Occipital lobe (tissue), 3 donors: ENCODE measurements at places on chromosomes 6 and 20. TPM values are rescaled to one million over a fixed set of nuclear protein-coding genes. Genes with fewer than 3 reads are reported as not detected.

DNA sequence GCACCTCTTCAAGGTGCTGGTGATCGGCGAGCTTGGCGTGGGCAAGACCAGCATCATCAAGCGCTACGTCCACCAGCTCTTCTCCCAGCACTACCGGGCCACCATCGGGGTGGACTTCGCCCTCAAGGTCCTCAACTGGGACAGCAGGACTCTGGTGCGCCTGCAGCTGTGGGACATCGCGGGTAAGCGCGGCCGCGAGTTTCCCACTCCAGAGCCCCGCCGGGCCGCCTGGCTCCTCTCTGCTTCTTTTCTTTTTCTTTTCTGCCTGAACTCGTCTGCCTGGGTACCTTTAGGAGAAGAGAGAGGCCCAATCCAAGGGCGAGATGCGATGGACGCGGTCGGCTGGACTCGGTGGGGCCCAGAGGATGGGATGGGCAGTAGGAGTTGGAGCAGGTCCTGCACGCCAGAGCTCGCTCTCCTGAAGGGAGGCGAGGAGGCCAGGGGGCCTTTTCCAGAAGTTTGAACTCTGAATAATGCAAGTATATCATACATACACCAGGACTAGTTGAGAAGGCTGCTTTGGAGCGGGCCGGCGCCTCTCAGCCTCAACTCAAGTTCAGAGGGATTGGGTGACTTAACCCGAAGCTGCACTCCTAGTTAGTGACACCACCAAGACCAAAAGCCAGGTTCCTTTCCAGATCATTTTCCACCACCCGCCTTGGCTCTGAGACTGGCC is 445 bp downstream of the RAB32 start:
- no peak for DNase-seq

- DNase-seq, result no peak
Measured at GRCh38 chr6:132198896-132199295, 202.4 kb downstream of the MOXD1 start.

GRCh38 chr6:109048176-109048575 is 46.5 kb downstream of the SESN1 start:
- DNase-seq, result no peak

DNA sequence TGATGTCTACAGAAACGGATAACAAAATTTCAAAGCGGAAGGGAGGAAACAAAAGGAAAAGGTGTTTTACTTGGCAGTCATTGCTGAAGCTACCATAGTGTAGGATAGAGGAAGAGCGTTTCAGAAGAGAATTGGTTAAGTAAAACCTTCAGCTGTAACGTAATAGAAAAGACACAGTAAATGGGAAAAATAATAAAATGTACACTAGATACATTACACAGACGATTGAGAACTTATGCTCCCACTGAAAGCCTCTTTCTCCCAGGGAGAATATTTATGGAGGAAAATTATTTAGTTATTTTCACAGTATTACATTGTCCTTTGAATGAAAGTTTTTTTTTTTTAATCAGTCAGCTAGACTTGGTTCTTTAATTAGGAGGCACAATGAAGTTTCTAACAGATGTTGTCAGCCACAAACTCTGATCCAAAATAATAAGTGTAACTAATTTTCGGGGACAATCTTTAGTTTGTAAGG is 90.7 kb upstream of the PRDM1 start:
- no peak for DNase-seq

DNA sequence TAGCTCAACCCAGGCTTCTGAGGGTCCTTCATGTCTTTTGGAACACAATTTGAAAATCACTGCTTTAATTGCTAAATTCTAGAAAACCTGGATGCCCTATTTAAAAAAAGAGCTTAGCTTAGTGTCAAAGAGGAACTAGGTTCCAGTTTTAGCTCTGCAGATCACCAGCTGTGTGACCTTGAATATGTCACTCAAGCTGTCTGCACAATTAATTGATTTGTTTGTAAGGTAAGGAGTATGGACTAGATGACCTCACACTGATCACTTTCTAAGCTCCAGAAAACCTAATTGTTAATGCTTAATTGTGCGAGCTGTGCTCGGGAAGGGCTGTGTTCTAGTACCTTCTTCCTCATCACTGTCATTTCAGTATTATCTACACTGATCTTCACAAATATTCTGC is 26.2 kb downstream of the UTRN start:
- no peak for DNase-seq

DNA sequence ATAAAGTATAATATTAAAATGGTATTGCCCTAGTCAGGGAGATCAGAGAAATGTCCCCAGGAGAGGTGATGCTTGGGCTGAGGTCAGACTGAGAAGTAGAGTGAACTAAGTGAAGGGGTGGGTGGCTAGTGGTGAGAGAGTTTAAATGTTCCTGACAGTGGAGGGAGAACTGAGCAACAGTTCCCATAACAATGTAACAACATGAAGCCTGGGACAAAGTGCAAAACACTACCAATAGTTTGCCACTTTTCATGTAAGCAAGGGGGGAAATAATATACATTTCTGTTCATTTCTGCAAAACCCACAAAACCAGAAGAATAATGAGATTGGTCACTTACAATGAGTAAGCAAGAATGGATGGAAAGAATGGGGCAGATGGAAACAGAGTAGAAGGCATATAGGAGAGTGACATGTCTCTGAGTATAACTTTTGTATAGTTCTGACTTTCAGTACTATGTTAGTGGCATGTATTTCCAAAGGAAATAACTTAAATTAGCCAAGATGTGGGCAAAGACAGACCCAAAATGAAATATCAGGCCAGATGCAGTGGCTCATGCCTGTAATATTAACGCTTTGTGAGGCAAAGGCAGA is 13.3 kb upstream of the FAXC start:
- DNase-seq, result no peak

DNA sequence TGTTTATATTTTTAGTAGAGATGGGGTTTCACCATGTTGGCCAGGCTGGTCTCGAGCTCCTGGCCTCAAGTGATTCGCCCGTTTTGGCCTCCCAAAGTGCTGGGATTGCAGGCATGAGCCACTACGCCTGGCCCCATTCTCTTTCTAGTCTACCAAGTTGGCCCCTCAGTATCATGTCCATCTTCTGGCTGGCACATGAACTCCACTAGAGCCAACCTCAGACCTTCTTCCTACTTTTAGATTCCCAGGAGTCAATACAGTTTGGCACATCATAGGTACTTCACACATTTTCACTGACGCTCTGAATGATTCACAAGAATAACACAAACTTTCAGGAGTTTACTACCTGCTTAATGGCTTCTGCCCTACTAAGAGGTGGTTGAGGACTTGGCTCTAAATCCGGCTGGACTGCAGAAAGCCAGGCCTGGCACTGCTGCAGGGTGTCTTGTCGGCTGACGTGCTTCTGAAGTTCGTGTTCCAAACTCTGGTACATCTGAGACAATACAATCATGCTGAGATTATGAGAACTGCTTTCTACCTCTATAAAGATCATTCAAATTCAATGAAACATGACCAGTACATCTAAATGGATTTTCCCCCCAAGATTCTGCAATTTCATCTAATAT is 293.3 kb downstream of the SYNE1 start:
- no peak for DNase-seq

The SMLR1 gene
- not detected for total RNA-seq

GRCh38 chr6:66851930-66852329 is 1144.9 kb upstream of the EYS start:
- DNase-seq, result no peak

GRCh38 chr6:158938811-158939254 is 61.2 kb downstream of the RSPH3 start:
- DNase-seq, result no peak

DNA sequence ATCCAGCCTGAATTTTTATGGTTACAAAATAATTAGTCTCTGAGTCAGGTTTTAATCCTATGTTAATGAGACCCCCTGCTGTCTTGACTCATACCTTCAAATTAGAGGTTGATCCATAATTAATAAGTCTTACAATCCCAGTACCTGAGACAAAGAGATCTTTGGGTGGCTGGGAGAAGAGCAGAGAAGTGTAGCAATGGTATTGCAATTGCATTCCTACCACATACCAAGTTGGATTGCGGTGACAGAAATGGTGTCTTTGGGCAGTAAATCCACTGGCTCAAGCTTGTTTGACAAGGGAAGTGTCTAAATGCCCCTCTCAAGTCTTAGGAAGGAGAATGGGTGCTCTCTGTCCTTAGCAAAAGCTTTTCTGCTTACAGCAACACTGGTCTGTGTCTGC is 150.4 kb downstream of the BTBD3 start:
- no peak for DNase-seq

DNA sequence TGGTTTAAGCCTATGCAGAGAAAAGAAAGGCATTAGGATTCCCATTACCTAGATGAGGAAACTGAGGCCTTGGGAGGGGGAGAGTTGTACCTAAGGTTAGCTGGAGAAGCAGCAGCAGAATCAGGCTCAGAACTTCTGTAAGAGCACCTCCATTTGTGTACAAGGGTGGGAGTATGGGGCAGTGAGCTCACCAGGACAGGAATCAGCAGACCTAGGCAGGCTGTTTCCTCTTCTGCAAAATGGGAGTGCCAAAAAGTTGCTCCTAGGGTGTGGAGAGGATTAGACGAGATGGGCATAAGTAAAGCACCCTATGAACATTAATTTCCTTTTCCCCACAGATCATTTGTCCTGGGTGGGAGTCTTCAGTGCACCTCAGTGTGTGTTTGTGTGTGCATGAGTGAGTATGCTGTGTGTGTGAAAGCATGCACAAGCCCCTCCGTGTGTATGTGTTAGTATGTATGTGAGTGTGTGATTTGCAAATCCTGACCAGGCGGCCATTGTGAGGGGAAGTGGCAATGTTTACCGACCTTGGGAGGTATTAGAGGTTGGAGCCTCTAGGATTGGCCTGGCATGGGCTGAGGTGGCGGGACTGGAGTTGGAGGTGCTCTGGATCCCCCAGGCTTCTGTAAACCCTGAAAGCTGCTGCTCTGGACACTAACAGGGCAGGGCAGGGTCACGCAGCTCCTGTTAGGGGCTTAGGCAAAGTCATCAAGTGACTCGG is 78.8 kb downstream of the VEGFA start:
- no peak for DNase-seq

GRCh38 chr20:5660346-5660745 is 89.9 kb upstream of the SHLD1 start:
- DNase-seq, result no peak

The SCUBE3 gene
- 1.7 TPM for total RNA-seq

- DNase-seq, result no peak
Measured at GRCh38 chr6:6474170-6474920, 114.2 kb upstream of the LY86 start.

- DNase-seq, result no peak
Measured at GRCh38 chr6:76124018-76124417, 51.6 kb upstream of the IMPG1 start.

DNA sequence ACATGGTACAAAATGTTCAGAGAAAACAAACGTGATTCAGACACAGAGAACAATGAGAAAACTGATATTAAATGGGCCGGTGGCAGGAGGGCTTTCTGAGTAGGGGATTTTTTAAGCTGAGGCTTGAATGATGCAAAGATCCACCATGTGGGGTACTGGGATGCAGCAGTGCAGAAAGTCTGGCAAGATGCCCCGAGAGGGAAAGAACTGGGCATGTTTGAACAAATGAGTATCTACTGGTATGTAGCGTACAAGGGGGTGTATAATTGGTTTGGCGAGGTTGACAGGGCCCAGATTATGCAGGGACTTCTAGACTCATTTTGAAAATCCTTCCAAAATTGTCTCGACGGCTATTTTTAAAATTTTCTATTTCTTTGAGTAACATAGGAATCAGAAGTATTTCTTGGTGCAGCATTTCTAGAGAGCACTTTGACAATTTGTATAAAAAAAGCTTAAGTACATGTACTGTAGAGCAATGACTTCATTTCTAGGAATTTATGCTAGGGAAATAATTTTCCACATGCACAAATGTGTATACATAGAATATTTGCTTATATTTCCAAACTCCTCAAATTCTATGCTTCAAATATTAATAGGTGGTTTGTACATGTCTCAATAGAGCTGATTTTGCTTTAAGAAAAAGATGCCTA is 119.6 kb upstream of the DOK5 start:
- DNase-seq, result no peak

- no peak for DNase-seq
Measured at GRCh38 chr20:13013411-13013810, 4.6 kb downstream of the SPTLC3 start.

GRCh38 chr20:10946124-10946880 is 272.5 kb upstream of the JAG1 start:
- DNase-seq, result no peak

DNA sequence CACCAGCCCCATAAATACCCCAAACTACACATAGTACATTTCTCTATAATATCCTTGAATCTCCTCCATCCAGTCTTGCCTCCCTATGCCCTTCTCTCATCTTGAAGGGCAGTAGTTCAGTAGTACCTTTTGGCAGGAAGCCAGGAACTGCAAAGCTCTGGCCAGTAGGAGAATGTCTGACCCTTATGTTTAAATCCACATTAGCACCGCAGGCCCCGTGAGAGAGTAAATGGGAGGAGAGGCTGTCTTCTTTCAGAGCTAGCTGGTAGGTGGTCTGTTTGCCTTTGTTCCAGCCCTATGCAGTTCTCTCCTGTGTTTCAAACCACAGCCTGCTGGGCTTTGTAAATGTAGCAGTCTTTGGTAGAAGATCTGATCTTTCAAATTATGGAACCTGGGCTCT is 690.7 kb downstream of the DOK5 start:
- no peak for DNase-seq

DNA sequence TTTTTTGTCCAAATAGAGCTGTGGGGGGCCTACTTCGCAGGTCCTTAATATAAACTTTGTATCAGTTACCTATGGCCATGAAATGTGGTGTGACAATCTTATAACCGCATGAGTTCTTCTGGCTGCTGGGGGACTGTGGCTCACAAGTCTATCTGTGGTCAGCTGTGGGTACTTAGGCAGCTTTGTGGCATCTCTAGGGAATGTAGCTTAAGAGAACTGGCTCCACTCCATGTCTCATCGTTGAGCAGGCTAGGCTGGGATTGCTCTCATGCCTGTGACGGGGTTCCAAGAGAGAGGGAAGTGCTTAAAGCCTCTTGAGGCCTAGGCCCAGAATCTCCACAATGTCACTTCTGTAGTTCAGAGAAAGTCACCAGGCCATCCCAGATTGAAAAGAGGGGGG is 140.5 kb downstream of the BTBD3 start:
- DNase-seq, result no peak

DNA sequence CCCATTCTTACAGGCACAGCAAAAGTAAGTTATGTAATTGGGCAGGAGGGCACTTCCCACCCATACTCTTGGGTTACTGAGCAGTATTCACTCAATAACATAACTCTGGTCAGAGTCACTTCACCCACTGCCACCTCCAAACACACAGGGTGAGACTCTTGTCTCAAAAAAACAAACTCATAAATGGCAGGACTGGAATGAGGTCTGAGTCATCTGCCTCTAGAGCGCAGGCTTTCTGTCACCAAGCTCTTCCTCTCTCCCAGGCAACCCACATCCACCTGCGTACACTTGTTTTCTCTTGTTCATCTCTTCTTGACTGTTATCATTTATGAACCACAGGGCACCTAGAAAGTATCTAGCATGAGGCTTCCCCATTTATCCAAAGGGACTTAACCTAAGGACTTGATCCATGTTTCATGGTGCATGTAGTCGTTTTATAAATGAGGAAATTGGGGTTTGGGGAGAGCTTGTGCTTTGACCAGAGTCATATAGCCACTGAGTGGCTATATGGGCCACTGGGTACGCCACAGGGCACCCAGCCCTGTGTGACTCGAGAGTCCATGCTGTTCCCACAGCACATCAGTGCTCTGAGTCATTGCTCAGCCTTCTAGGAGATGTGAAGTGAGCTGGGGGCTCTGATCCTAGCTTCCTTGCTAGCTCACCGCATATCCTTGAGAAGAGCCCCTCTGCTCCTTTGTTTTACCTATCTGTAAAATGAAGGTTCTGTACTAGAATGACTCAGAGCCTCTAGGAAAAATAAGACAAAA is 22.4 kb downstream of the C20orf173 start:
- no peak for DNase-seq

GRCh38 chr6:164753517-164753916 is 555.9 kb downstream of the C6orf118 start:
- no peak for DNase-seq
